T-helper 17 cell (primary cell): ENCODE measurements at places on chromosomes 6 and 20. TPM values are rescaled to one million over a fixed set of nuclear protein-coding genes. Genes with fewer than 3 reads are reported as not detected.

Gene AGER
- total RNA-seq = 27.4 TPM

GRCh38 chr6:129267028-129267427 is 384.1 kb downstream of the LAMA2 start:
- DNase-seq = no peak

GRCh38 chr6:157648561-157648960 is 174.5 kb upstream of the SNX9 start:
- no peak for DNase-seq

Gene SH3BGRL2
- 36.0 TPM for total RNA-seq

Gene OOEP
- not detected for total RNA-seq

DNA sequence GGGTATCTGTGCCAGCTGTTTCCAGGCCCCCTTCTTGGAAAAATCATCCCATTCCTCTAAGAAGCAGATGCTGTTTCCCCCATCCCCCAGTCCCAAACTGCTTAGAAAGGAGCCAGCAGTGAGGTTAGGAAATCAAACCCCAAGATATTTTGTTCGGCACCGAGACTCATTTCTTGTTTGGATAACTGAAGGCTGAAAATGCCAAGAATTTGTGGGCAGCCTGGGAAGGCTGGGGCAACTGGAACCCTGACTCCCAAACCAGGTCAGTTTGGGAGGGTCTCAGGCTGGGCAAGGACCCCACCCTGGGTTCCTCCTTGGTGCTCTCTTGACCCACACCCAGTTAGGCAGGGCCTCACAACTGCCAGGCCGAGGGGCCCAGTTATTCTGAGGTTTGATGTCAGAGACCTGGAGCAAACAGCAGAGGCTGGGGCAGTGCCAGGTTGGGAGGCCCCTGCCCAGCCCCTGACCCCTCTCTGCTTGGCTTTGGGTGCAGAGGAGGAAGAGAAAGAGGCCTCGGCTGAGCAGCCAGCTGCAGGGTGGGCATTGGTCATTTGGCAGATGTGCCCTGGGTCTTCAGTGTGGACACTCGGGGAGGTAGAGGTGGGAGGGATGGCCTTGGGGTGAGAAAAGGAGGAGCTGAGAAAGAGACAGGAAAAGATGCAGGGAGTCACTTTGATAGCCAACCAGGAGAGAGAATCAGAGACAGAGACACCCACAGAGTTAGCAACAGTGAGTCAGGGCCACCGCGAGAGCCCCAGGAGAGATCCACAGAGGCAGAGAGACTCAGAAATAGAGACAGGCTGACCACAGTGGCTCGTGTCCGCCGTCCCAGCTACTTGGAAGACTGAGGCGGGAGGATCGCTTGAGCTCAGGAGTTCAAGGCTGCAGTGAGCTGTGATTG is 5.0 kb downstream of the ANGPT4 start:
- no peak for DNase-seq

DNA sequence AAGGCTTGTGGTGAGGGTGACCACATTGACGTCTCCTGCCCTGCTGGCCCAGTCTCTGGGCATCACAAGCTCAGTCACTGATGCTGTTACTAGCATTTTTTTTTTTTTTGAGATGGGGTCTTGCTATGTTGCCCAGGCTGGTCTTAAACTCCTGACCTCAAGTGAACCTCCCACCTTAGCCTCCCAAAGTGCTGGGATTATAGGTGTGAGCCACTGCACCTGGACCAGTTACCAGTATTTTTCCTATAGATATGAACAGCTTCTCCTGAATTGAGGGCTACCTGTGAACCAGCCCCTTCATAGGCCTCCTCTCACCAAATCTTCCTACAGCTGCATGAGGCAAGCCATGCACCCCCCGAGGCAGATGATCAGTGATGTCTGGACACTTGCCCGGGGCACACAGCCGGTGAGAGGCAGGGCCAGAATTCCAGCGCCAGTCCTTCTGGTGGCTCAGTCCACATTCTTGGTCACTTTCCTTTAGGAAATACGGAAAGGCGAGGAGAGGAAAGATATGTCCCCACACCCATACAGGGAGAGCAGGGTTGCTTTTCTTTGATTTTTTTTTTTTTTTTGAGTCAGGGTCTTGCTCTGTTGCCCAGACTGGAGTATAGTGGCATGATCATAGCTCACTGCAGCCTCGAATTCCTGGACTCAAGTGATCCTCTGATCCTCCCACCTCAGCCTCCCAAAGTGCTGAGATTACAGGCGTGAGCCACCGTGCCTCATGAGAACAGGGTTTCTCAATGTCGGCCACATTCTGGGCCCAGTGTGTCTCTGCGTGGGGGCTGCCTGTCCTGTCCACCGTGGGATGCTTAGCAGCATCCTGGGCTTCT is 50.7 kb downstream of the UBE2V1 start:
- no peak for DNase-seq

GRCh38 chr6:112389842-112390241 is 42.7 kb downstream of the RFPL4B start:
- DNase-seq = no peak

- DNase-seq = no peak
Observed at GRCh38 chr6:33406126-33406525, 4.7 kb upstream of the PHF1 start.

Gene BMP6
- 0.45 TPM for total RNA-seq

DNA sequence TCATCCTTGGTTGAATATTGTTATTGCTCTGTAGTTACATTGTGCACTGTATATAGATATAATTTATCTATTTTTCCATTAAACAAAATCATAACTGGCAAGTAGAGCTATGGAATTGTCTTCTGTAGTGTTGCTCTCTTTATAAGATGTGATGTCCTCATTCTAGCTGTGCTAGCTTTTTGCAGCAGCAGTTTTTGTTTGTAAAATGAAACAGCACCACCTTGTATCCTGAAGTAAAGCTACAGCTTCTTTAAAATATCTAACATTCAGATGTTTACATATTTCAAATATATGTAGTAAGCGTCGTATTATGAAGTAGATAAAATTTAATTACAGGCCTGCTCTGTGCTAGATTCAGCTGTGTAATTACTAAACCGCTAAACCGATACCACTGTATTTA is 328.8 kb upstream of the MANEA start:
- no peak for DNase-seq

Gene TFAP2A
- 0.18 TPM for total RNA-seq
